ENCODE measurements at places on chromosomes 12 and 14. TPM values are rescaled to one million over a fixed set of nuclear protein-coding genes. Genes with fewer than 3 reads are reported as not detected.
A peak's percentile ranks its signal among the peaks of the same experiment; 100 is the strongest.

- DNase-seq, result no peak
These were observed 32.7 kb downstream of the ANAPC7 start for GRCh38 chr12:110370732-110371231.

DNA sequence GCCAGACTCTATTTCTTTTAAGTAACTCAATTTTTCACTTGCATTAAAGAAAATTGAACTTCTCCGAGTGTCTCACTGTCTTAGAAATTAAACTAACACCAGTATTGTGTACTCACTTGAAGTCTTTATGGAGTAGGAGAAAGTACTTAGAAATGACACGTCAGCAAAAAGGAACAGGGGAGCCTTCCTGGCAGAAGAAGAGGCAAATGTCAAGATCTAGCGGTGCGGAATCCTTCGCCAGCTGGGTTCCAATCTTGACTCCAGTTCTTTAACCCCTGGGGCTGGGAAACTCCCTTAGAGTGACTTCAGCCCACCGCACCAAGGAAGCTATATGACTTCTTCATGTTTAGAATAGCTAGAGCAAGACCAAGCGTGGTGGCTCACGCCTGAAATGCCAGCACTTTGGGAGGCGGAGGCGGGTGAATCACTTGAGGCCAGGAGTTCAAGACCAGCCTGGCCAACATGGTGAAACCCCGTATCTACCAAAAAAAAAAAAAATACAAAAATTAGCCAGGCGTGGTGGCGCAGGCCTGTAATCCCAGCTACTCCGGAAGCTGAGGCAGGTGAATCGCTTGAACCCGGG lies 34.4 kb downstream of the WBP11 start:
- DNase-seq, result no peak

DNA sequence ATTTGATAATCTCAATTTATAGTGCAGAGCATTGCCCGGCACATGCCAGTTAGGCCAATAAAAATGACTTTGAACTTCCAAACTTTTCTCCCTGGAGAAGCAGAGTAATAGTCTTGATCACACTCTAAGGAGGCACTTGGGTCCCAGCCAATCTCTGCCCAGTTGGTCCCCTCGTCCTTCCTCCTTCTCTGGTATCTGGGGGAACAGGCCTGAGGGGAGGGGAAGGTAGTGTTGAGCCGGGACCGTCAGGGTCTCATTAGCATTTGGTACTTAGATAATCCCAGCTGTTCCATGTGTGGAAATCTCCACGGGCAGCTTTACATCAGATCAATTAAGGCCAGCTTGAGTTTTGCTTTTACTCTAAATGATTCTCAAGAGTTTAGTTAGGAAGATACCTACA lies 70.1 kb downstream of the ZNF641 start:
- no peak for DNase-seq

- DNase-seq, result no peak
These were observed 62.2 kb downstream of the SOX5 start for GRCh38 chr12:23887055-23887835.

DNA sequence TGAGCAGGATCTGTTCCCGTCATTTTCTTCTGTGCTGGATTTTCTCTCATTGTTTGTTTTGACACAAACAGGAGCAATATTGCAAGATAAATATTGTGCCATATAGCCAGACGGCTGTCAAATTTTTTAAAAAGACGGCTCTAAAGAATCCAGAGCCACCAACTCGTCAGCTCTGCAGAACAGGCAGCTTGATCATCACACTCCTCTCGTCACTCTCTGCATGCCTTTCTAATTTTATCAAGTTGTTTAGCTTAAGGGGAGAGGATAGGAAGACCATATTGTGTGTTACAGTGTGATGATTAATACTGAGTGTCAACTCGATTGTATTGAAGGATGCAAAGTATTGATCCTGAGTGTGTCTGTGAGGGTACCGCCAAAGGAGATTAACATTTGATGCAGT lies 562.8 kb downstream of the GALC start:
- DNase-seq, result no peak

DNA sequence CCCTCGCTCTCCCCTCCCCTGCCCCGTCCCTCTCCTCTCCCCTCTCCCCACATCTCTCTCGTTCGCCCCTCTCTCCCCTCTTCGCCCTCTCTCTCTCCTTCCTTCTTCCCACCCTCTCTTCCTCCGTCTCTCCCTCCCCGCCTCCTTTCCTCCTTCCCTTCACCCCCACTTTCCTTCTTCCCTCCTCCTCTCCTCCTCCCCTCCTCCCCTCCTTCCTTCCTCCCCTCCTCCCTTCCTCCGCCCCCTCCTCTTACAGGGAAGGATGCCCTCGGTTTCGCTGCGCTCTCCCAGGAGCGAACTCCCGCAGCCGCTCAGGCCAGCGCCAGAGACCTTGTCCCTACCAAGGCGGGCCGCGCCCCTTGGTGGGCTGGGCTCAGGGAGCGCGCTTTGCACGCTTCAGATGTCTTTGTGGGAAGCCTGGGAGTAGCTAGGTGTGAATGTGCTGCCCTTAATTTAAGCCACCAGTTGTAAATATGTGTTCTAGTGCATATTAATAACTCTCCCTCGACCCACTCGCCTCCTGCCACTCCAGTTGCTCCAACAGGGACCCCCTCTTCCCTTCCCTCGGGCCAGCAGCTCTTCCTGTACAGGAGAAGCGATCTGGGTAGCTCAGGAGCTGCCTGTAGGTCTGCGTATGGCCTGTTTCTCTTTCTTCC lies 13.3 kb upstream of the MAP3K9 start:
- no peak for DNase-seq

DNA sequence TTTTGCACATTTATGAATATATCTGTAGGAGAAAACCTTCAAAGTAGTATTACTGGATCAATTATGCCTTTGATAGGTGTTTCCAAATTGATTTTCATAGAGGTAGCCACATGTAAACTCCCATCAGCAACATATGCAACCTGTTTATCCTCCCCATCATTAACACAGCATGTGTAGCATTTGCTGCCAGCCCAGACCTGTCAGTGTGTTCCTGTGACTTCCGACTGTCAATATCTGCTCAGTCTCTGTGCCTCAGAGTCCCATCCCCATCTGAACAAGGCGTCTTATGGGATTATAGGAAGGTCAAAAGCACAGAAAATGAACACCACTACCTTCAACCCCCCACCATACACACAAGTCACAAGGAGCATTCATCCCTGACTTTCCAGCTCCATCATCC lies 9.5 kb upstream of the CAPRIN2 start:
- no peak for DNase-seq

DNA sequence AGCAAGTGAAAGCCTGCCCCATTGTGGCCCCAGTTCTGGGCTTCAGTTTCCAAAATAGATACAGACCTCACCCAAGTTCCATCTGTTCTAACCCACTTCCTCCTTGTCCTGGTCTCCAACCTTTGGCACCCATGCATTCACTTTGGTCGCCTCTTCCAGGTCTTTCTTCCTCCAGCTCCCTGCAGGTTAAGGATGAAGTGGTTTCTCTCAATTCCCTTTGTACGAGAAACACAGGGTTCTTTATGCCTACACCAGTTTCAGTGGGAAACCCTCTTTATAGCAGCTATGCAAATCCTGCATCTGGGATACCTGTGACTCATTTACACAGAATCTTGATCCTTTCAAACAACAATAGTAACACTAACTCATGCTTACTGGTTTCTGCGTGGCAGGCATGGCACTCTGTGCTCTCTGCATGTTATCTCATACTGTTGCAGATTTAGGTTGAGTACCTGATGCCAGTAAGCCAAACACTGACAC lies 110.6 kb upstream of the AMIGO2 start:
- DNase-seq, result peak; percentile 61

- DNase-seq, result peak; percentile 19
These were observed 636 bp downstream of the FBXO33 start for GRCh38 chr14:39431416-39432178.

DNA sequence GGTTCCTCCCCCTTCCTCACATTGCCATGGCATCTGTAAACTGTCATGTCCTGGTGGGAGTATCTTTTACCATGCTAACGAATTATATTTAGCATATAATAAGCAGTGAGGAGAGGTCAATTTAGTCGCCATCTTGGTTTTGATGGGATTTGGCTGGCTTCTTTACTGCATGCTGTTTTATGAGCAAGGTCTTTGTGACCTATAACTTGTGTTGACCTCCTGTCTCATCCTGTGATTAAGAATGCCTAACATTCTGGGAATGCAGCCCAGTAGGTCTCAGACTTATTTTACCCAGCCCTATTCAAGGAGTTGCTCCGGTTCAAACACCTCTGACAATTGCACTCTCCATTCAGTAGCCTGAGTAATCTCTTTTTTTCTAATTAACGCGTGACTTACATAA lies 2.1 kb upstream of the EIF4B start:
- DNase-seq, result peak; percentile 43

KRT82 gene
- not detected for total RNA-seq

CAPZA3 gene
- total RNA-seq, result not detected

RERGL gene
- total RNA-seq, result not detected

SSTR1 gene
- total RNA-seq, result not detected

DEPDC4 gene
- total RNA-seq, result 2.4 TPM

INSM2 gene
- 0.02 TPM for total RNA-seq

HOXC11 gene
- total RNA-seq, result not detected

Measured in HT1080 (cell line).